ENCODE measurements at places on chromosomes 2 and 18. TPM values are rescaled to one million over a fixed set of nuclear protein-coding genes. Genes with fewer than 3 reads are reported as not detected.

The ITGA4 gene
- total RNA-seq: 15.3 TPM

The INSIG2 gene
- 12.3 TPM for total RNA-seq

The GALNT14 gene
- 2.1 TPM for total RNA-seq

The LYG2 gene
- total RNA-seq: not detected

The GBX2 gene
- total RNA-seq: 8.1 TPM

The ALPG gene
- 0.07 TPM for total RNA-seq

The RAB6D gene
- total RNA-seq: under 0.01 TPM

The GCG gene
- total RNA-seq: not detected

The IL1RL2 gene
- not detected for total RNA-seq

The LAMA1 gene
- total RNA-seq: 0.25 TPM

The PRKAG3 gene
- not detected for total RNA-seq

The GKN2 gene
- not detected for total RNA-seq

The SNRNP200 gene
- total RNA-seq: 83.0 TPM

The PSMA8 gene
- total RNA-seq: not detected

The STON1 gene
- total RNA-seq: 2.9 TPM
